ENCODE measurements at places on chromosomes 7 and 10.

- no peak for DNase-seq
These were observed 53.5 kb downstream of the DLG5 start for GRCh38 chr10:77872947-77873535.

DNA sequence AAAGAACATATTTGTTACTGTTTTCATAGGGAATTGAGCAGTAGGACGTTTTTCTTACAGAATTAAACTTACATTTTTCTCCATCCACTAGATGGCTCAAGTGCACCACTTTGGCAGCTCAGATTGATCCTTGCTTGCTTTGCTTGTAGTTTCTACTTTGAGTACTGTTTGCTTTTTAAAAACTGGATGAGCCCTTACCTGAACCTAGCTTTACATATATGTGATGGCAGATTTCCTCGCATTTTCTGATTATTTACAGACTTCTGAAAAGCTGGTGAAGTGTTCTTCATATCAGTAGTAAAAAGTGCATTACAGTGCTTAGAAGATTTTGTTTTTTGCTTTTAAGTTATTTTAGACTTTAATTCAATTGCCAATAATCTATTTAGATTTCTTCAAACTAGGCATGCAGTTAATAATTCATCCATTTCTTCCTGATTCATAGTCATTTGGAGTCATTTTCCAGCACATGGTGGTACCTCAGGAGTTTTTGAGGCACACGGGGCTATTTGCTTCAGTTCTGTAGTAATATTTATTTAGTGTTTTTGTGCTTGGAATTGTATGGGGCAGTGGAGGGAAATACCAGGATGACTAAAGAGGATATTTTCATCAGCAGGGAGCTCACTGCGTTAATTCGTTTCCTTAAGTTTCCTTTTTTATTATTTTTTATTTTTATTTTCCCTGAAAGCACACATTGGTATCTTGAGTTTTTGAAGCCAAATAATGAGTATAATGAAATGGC lies 57.3 kb downstream of the MAPK8 start:
- DNase-seq, result peak; percentile 81

DNA sequence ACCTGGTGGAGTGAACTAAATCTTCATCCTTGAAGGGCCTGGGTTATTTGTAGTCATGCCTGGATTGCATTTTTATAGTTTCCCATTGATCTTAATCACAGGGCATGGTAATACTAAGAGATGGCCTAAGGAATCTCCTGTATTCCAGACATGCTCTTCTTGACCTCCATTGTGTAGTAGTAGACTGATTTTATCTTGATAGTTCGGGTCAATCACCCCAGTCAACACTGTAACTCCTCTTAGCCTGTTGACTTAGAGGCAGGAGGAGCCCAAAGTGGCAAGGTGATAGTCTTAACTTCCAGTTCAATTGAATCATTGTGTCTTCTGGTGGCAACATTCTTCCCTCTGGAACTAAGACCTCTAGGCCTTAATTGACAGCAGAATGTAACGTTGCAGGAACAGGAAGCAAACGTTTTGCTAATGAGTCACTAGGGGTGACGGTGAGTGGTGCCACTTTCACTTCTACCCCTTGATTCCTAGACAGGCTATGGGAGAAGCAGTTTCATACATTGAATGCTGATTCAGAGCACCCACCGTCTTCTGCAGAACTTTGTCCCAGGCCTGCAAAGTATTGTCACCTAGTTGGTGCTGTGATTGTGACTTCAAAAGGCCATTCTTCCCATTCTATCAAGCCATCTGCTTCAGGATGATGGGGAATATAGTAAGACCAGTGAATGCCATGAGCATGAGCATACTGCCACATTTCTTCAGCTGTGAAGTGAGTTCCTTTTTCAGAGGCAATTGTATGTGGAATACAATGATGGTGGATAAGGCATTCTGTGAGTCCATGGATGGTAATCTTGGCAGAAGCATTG lies 24.0 kb upstream of the PAPSS2 start:
- DNase-seq, result no peak

GRCh38 chr10:115849197-115849596 lies 423.8 kb downstream of the GFRA1 start:
- no peak for DNase-seq

DNA sequence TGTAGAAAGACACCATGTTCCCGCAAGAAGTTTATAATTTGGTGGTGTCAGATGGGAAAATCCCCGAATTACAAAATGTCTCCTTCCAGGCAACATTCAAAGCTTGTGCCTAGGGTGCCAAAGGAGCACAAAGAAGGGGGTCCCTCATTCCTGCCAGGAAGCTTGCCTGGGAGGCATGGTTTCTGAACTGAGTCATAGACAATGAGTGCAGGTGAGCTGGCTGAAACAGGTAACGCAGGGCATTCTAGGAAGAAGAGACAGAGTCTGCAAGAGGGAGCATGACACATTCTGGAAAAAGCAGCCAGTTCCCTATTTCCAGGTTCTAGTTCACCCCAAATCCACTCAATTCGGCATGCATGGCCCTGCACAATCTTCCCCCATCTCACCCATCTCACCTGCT lies 11.9 kb upstream of the CALU start:
- DNase-seq, result no peak

GRCh38 chr7:4325732-4326131 lies 356.4 kb upstream of the FOXK1 start:
- no peak for DNase-seq

- DNase-seq, result no peak
These were observed 38.9 kb upstream of the KAT6B start for GRCh38 chr10:74787457-74787856.

- peak; percentile 57 for DNase-seq
These were observed 95.2 kb downstream of the CLEC2L start for GRCh38 chr7:139618482-139619366.

DNA sequence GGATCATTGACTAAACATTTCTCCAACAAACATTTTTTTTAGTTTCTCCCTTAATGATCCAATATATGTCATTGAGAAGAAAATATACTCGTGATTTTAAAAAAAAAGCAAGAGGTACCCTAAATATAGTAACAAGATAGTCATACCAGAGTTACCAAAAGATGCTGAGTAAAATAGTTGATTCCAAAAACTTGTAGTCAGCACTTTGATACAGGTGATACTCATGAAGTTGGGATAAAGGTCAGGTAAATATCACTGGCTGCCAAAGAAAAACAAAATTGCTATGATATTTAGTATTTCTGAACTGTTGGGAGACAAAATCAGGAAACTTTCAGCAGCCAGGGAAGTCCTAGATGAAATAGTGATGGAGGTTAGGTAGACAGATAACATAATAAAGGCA lies 225.3 kb downstream of the DYNC1I1 start:
- no peak for DNase-seq

DNA sequence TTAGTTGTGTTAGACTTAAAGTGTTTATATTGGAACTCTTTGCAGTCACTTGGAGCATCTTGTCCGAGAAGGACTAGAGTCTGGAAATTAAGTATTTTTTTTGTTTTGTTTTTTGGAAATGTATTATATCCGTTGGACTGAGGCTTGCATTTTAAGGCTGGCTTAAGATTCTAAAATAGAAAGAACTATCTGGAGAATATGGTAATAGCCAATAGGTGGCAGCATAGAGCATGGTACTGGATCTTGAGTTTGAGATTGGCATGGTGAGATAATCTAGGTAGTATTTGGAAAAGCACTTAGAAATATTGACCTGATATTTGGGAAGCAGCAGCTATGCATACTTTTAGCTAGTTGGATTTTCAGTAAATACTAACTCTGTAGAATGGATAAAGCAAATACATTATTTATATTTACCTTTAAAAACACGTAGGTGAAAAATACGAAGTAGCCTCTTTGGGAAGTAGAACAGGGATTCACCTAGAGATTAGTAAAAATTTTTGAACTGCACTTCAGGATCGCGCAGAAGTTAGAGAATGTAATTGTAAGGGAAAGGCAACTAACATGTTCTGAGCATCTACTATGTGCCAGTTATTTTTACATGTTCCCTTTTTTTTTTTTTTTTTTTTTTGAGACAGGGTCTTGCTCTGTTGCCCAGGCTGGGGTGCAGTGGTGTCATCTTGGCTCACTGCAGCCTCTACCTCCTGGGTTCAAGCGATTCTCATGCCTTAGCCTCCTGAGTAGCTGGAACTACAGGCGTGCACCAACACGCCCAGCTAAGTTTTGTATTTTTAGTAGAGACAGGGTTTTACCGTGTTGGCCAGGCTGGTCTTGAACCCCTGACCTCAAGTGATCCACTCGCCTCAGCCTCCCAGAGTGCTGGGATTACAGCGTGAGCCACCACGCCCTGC lies 78.6 kb downstream of the LCOR start:
- peak; percentile 51 for DNase-seq

DNA sequence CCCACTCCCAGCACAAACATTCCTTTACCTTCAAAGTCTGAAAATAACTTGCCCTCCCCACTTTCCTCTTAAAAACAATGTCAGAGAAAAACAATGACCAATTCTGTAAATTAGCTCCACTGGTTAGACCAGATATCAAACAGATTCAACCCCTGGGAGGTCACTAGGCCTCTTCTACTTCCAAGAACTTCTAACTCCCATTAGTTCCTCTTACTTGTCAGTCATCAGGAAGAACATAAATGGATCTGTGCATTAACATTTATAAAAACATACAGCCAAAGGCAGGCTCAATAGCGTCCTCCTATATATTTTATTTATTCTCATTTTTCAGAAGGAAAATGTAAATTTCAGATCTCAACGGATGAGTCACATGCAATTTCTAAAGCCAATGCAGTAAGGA lies 2.2 kb downstream of the ELAPOR2 start:
- DNase-seq, result no peak

DNA sequence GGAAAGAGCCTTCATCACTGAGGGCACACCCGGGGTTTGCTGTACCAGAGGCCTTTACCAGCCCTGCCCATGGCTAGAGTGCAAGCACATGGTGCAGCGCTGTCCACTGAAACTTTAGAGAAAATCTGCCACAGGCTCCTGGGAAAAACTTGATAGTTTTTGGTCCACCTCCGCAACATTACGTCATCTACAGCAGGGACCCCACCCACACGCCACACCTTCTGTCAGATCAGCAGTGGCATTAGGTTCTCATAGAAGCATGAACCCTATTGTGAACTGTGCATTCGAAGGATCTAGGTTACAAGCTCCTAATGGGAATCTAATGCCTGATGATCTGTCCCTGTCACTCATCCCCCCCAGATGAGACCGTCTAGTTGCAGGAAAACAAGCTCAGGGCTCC lies 2.5 kb upstream of the ODAD2 start:
- no peak for DNase-seq

DNA sequence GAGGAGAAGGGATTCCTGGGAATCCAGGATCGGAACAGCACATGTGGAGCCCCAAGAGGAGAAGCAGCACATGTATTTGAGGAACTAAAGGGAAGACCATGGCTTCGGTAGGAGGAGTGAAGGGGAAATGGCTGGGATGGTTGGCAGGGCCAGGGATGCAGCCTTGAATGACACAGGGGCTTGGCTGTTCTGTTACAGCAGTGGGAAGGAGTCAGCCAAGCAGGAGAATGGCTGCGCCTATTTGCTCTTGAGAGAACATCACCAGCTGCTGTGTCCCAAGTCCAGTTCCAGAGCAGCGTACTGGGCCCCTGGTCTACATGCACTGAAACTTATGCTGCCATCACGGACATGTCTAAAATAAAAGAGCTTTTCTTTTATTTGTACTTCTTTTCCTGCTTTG lies 130.0 kb downstream of the PLPP4 start:
- DNase-seq, result no peak

DNA sequence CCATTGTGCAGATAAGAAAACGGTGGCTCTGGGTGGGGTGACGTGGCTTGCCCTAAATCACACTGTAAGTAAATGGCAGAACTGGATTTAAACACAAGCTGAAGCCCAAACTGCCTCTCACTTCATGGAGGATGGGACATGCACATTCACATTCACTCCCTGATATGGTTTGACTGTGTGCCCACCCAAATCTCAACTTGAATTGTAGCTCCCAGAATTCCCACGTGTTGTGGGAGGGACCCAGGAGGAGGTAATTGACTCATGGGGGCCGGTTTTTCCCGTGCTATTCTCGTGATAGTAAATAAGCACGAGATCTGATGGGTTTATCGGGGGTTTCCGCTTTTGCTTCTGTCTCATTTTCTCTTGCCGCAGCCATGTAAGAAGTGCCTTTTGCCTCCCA lies 32.4 kb downstream of the CHST15 start:
- no peak for DNase-seq

DNA sequence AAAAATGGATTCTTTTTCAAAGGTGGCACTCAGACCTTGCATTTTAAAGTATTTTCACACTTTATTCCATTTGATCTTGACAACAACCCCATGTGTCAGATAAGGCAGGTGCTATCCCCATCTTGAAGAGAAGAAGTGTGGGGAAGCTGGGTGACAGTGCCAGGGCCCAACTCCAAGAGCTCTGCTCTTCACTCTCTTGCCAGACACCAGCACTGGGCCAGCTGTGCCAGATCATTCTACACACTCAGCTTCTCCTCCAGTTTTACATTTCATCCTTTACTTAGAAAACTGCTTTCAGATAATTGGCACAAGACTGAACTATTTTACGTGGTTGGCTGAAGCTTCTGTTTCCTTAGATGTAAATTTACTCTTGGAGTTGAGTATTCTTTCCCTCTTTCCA lies 64.4 kb downstream of the ENO4 start:
- no peak for DNase-seq

GRCh38 chr10:91983416-91983815 lies 59.8 kb downstream of the BTAF1 start:
- no peak for DNase-seq

- DNase-seq, result no peak
These were observed 91.1 kb upstream of the ARHGAP21 start for GRCh38 chr10:24814568-24815313.

DNA sequence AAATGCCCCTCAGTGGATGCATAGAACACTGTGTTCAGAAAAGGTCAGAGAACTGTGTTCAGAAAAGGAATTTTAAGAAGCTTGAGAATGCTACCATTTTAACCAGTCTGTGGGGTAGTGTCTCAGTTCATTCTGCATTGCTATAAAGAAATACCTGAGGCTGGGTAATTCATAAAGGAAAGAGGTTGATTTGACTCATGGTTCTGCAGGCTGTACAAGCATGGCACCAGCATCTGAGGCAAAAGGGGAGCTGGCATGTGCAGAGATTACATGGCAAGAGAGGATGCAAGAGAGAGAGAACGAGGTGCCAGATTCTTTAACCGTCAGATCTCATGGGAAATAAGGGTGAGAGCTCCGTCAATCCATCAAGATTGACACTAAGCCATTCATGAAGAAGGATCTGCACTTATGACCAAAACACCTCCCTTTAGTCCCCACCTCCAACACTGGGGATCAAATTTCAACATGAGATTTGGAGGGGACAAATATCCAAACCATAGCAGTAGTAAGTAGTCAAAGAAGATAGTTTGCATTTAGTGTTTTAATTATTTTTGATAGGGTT lies 119.8 kb downstream of the FAM107B start:
- no peak for DNase-seq

- DNase-seq, result no peak
These were observed 102.1 kb downstream of the PPP1R17 start for GRCh38 chr7:31788883-31789680.

GRCh38 chr7:66919304-66919703 lies 1.7 kb upstream of the TMEM248 start:
- no peak for DNase-seq

DNA sequence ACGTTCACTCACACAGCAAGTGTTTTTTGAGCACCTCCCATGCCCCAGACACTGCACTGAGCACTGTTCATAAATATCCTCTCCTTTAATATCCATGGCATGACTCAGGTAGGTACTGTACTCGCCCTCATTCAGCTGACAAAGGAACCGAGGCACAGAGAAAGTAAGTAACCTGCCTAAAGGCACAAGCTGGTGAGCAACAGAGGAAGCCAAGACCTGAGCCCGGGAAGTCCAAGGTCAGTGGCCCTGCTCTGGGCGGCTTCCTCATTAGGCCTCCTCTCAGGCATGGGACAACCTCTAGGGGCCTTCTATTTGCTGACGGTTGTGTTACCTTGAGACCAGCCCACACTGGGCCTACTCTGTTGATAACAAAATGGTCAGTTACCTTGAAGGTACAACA lies 45.1 kb upstream of the EZH2 start:
- no peak for DNase-seq
